ENCODE measurements at places on chromosomes 13 and 19.

- no peak for DNase-seq
Measured at GRCh38 chr19:19260417-19261214, 12.5 kb downstream of the TM6SF2 start.

DNA sequence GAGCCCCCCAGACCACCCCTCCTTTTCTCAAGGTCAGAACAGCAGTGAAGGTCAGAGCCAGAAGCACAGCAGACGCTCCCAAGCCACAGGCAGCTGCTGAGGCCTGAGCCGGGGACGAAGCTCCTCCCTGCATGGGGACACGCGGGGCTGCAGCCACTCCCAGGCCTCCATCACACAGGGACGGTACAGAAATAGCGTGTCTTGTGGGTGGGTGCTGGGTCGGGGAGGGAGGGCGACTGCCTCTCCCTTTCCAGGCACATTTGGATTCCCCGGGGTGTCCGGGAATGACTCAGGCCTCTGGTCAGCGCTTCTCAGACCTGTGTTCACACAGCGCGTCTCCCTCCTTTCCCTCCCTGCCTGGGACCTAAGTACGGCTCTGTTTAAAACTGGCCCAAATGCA is 33.2 kb downstream of the RASA3 start:
- peak; percentile 67 for DNase-seq

DNA sequence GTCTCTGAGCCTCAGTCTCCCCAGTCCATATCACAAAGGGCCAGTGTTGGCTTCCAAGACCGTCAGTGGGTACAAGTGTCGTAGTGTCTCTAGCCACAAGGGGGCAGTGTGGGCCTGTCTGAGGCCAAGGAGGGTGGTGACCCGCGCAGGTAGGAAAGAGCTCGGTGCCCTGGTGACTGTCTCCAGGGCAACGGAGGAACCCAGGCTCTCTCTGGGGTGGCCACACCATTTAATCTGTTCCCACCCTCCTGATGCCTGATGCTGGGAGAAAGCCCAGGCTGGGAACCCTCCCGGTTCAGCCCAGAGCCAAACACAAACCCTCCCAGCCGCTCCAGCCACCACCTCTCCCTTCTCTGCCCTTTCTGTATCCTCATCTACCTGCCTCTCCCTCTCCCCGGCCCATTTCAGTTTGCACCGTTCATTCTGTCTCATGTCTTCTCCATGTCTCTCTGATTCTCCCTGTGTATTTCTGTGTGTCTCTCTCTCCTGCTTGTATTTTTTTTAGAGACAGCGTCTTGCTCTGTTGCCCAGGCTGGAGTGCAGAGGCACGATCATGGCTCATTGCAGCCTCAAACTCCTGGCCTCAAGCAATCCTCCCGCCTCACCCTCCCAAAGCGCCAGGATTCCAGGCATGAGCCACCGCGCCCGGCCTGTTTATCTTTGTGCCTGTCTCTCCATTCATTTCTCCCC is 17.5 kb upstream of the MEIS3 start:
- DNase-seq, result peak; percentile 88

- DNase-seq, result peak; percentile 23
Measured at GRCh38 chr13:106507560-106508274, 27.7 kb downstream of the EFNB2 start.

DNA sequence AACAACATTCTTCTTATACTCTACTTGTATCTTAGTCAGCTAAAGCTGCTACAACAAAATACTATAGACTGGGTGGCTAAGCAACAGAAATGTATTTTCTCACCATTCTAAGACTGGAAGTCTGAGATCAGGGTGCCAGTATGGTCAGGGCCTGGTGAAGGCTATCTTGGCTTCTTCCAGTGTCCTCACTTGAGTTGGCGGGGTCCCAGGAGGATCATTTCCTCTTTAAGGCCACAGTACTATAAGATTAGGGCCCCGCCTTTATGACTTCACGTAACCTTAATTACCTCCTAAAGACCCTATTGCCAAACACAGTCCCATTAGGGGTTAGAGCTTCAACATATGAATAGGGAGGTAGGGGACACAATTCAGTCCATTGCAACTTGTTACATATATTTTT is 30.7 kb upstream of the DOCK9 start:
- no peak for DNase-seq

DNA sequence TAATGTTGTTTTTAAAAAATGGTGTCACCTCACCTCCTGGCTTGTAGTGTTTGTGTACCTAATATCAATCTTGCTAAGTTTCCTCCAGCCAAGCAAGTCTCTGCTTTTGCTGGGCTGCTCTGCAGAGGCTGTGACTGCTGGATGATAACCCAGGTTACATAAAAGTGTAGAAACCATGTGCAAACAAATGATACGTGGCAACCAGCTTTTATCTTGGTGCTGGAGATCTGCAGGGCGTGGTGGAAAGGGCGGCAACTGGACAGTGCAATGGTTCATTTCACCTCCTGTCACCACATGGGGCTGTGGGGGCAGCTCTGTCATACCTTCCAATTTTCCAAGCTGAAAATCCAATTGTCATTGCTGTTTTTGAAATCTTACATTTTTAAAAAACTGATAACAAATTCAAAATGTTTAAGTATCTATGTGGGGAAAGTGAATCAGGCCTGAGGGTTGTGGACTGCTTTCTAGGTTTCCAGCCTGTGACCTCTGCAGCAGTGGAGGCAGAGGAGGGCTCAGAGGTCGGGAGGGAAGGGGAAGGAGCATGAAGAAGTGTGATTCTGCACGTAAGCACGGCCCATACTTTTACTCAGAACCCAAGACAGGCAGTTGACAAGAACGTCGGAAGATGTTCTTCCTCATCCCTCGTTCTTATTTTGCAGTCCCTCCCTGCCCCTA is 9.7 kb downstream of the GPR42 start:
- DNase-seq, result no peak

GRCh38 chr13:89936256-89936655 is 1411.2 kb upstream of the MIR17HG start:
- no peak for DNase-seq

DNA sequence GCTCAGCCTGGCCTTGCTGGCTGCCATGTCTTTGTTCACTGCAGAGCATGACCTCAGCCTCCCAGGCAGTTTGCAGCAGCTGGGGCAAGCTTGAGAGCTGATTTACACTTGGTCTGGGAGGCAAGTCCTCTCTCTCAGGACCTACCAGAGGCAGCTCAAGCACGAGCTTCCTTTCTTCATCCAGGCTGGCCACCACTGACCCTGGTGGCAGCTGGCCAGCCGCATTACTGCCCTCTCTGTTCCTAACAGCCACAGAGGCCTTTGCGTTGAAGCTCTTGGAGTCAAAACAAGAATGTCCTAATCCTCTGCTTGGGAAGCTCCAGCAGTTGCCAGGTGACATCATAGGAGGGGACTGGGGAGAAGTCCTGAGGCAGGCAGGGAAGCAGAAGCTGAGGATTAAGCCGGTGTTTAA is 85.7 kb downstream of the NUFIP1 start:
- DNase-seq, result no peak

DNA sequence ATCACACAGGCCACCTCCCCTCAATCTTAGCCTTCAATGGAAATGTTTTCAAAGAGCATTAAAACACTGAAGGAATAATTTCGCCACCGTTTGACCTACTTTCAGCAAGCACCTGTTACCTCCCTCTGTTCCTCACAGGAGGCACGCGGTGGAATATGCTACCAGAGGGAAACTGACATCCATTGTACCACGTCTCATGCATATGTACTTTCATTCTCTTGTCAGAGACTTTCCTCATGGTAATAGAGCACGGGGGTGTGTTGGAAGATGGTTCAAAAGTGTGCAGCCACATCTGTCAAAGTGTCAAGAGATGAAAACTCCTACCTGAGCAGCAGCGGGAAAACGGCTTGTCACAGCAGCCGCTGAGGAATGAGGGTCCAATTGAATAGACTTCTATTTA is 143.4 kb downstream of the NALCN start:
- no peak for DNase-seq

All from suppressor macrophage (primary cell).